Large intestine (tissue), 12 donors: ENCODE measurements at places on chromosomes 5 and 9. TPM values are rescaled to one million over a fixed set of nuclear protein-coding genes. Genes with fewer than 3 reads are reported as not detected.

DNA sequence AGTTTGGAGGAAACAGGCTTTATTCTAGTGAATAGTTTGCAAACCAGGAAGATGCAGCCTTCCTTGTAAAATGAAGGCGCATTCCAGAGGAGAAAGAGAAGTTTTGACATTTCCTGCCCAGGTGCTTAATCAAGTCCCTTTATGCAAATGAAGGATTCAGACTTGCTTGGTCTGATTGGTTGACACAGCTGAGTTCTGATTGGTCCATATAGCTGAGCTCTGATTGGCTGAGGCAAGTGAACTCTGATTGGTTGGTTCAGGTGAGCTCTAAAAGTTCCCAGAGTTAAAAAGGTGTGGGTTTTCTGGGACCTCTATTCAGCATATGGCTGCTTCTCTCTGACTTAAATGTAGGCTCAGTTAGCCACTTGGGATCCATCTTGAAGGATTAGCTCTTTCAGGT, 151.0 kb downstream of the CACNA1B start:
- peaks cover 28% of the 10 kb centered on the region for H3K27me3 ChIP-seq
- no peaks in the 10 kb centered on the region for H3K36me3 ChIP-seq
- H3K27ac ChIP-seq, result no peak overlapping the region
- no peaks in the 10 kb centered on the region for H3K4me1 ChIP-seq

COL27A1 gene
- polyA plus RNA-seq, result 117 TPM

DNA sequence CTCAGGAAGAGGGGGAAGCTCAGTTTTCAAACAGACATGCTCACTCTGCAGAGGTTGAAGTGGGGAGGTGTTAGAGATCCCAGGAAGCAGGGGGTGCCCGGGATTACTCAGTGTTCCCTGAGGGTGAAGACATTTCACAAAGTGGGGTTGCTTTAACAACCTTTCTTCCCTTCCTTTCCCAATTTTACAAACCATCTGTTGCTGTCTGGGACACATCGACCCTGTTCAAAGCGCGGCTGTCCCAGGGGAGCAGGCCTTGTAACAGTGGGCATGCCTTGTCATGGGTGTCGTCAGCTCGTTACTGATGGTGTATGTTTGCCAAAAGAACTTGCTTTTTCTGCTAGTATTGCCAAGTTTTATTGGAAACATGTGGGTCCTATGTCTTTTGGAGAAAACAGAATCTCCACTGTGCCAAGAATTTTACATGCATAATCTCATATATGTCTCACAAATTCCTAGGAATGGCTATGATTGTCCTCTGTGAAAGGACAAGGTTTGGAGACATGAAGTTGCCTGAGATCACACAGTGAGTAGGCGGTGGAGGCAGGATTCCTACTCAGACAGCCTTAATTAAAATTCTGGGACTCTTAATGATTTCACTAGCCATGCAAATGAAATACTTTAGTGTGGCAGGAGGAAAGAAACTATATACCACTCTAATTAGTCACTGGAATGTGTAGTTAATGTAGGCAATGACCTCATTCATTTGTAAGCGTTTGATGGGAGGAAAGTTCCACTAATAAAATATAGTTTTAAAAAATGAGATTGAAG, 198.9 kb downstream of the NXNL2 start:
- peaks cover 2% of the 10 kb centered on the region for H3K27me3 ChIP-seq
- no peaks in the 10 kb centered on the region for H3K4me1 ChIP-seq
- H3K36me3 ChIP-seq, result no peaks in the 10 kb centered on the region

DNA sequence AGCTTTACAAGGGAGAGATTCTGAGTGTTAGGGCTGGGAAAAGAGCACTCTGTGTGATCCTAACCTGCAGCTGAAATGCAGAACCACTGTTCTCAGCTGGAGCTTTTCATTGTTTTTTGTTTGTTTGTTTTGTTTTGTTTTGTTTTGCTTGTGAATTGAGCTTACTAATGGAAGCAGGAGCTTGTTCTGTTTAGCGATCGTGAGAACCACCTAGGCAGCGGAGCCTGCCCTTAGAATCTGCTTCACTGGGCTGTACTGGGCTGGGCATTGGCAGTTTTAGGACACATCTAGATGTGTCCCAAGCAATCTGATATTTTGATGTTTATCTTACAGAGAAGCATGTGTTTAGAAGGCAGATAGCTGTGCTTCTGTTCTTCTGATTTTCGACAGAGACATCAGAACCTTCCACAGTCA, 14.3 kb downstream of the SYK start:
- DNase-seq, result no peak
- H3K27ac ChIP-seq, result no peak overlapping the region
- no peaks in the 10 kb centered on the region for H3K36me3 ChIP-seq
- H3K27me3 ChIP-seq, result no peaks in the 10 kb centered on the region

DNA sequence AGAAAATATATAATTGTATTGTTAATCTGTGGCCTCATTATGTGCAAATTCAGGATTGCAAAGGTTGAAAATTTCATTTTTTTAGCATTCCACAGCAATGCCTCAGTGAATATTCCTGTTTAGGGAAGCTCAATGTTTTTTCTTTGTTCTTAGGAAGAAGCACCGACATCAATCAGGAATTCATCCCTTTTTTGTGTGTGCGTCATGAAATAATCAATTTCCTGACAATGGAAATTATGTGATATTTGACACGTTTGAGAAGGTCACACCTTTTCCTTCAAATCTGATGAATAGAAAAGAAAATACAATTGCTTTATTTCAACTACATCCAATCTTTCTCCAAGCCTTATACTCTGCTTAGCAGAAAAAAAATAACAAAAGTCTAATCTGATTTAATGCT, 662.8 kb upstream of the FTMT start:
- no peaks in the 10 kb centered on the region for H3K36me3 ChIP-seq
- no peak for DNase-seq
- H3K4me1 ChIP-seq, result no peaks in the 10 kb centered on the region
- H3K27me3 ChIP-seq, result no peaks in the 10 kb centered on the region
- H3K27ac ChIP-seq, result no peak overlapping the region

GRCh38 chr5:73160239-73160671, 12.7 kb upstream of the TMEM174 start:
- no peak for DNase-seq
- no peak overlapping the region for H3K4me3 ChIP-seq
- no peak overlapping the region for H3K27ac ChIP-seq
- no peaks in the 10 kb centered on the region for H3K4me1 ChIP-seq

DNA sequence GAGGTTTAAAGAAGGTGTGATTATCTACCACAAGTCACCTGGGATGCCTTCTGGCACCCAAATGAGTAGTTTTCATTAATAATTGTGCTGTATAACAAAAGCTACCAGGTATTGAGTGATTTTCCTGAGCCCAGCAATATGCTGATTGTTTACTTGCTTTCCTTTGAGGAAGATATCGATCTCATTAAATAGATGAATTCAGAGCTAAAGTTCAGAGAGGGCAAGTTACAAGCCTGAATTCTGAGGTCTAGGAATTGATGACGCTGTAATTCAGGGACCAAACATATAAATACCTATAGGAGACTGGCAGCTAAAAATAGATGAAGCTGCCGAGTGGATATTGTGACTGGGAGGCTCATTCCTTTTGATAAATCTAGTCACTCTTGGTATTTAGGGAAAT, 1.1 kb downstream of the ERCC6L2 start:
- H3K27ac ChIP-seq, result no peak overlapping the region
- H3K4me1 ChIP-seq, result peaks cover 11% of the 10 kb centered on the region
- peak; percentile 46 for DNase-seq
- no peak overlapping the region for H3K4me3 ChIP-seq
- no peaks in the 10 kb centered on the region for H3K27me3 ChIP-seq
